ENCODE measurements at places on chromosomes 1 and 21.

GRCh38 chr21:17371450-17371849 is 141.4 kb upstream of the CXADR start:
- no peak for DNase-seq

- no peak for DNase-seq
These were observed 4.8 kb upstream of the SELENBP1 start for GRCh38 chr1:151377150-151377884.

- no peak for DNase-seq
These were observed 15.7 kb downstream of the PATJ start for GRCh38 chr1:61757950-61758349.

DNA sequence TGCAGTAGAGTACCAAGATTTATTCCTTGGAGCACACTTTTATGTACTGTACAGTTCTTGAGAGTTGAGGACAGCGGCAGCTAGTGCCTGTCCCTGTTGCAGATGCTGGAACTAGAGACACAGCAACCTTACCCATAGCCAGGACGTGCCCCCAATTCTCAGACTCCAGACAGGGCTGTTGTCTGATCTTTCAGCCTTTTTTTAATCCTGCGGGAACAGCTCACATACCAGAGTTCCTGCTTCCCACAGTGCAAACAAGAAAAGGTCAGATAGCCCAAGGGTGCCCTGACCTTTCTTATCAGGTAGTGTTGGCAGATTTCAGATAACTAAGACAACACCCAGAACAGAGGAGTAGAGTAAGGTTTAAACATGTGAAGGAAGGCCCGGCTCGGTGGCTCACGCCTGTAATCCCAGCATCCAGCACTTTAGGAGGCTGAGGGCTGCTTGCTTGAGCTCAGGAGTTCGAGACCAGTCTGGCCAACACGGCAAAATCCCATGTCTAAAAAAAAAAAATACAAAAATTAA is 78.5 kb downstream of the DOP1B start:
- DNase-seq, result no peak

DNA sequence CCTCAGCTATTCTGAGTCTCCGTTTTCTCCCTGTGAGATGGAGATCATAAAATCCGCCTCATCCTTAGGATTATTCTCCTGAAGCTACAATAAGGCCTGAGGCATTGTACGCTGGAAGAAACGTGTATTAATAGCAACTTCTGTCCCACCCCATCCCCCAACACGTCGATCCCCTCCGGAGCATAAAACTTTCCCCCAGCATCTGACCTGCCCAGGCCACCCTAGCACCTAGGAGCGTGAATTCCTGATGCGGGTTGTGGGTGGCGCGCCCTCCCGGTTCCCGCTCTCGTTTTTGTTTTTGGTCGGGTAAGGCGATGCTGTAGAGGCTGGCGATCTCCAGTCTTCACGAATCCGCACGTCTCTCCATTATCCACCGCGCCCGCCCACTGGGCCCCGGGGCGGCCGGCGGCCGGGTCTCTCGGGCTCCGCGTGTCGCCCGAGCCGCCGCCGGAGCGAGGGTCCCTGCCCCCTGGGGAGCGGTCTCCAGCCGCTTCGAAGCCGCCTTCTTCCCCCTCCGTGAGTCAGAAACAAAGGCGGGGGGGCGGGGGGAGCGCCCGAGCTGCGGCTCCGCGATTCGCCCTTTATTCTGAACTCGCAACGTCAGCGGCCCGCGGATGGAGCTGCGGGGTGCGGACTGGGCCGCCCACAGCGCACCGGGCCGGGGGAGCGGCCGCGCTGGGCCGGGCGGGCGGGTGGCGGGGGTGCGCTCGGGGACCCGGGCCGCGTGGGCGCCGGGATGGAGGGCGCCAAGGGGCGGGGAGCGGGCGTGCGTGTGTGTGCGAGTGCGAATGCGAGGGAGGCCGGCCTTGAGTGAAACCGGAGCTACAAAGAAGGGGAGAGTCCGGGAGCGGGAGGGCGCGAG is at the start of gene PLEKHO1:
Gene PLEKHO1 (plus strand): TSS at position 646 of the 862 bp plus-strand sequence. CDS start 342 bp downstream, outside the sequence.
- DNase-seq, result no peak

GRCh38 chr1:54493608-54494007 is 54.4 kb upstream of the ACOT11 start:
- no peak for DNase-seq

GRCh38 chr1:40036574-40036973 is 4.0 kb upstream of the CAP1 start:
- DNase-seq, result no peak

DNA sequence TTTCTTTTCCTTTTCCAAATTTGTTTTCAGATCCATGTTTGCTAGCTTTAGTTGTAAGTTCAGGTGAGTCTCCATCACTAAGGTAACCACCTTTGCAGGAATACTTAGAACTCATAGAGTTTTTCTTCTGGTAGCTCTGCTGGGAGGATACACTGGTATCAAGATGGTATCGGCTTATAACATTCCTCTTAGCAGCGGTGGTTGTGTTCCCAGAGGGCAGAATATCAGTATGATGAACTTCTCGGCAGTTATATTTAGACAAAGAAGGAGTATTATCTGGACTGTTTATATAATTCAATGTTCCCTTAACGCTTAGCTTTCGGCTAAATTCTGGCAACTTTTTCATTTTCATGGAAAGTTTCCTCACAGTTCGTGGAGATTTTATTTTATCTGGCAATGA is 18.1 kb downstream of the SYDE2 start:
- DNase-seq, result no peak

GRCh38 chr1:30600258-30600657 is 123.1 kb downstream of the MATN1 start:
- DNase-seq, result no peak

DNA sequence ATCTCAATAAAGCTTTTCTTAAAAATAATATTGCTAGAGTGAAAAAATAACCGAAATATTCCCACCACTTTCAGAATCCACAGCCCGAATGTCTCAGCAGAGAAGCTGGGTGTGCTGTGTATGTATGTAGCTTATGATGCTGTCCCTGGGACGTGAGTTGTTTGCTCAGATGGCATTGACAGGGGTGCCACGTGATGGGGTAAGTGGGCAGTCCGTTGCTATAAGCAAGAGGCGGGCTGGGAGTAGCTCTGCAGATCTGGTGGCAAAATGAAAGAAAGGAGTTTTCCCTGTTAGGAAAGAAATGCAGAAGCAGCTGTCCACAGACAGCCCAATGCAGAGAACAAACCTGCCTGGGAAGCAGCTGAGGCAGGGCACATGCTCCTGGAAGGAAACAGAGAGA is 3.8 kb upstream of the FAM20B start:
- no peak for DNase-seq

DNA sequence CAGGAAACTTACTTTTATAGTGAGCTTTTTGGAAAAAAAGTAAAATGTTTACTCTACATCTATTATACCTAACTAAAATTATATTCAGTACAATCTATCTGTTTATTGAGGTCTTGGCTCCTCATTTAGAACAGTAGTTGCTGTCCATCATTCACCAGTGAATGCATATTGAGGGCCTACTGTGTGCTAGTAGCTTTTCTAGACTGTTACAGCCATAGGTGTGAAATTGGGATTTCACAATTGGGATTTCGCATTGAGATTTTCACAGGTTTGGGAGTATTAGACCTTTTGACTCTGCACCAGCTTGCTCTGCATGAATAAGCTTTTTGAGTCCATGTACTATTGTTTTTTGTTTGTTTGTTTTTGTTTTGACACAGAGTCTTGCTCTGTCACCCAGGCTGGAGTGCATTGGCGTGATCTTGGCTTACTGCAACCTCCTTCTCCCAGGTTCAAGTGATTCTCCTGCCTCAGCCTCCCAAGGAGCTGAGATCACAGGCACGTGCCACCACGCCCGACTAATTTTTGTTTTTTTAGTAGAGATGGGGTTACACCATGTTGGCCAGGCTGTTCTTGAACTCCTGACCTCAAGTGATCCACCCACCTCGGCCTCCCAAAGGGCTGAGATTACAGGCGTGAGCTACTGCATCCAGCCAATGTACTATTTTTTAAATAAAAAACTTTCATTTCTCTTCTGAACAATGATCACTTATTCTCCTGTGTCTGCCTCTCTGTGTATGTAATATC is 47.2 kb upstream of the ERRFI1 start:
- no peak for DNase-seq

GRCh38 chr1:119554183-119554582 is 47.2 kb downstream of the HSD3B1 start:
- DNase-seq, result no peak

GRCh38 chr1:241507189-241507863 is 12.2 kb downstream of the FH start:
- no peak for DNase-seq

DNA sequence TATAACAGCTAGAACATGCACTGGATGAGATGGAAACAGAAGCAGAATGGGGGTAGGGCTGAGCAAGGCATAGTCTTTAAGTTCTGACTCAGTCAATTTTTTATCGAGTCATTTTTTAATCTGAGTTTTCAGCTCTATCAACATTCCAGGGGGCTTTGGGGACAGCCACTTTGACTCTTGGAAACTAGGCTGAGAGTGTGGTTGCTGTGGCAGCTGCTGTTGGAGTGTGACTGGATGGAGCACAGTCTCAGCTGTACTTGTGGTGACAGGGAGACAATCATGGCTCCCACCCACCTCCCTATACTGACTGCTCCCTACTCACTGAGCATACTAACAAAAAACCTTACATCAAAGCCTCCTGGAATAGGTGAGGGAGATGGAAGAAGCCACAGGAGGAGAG is 25.0 kb downstream of the GJA5 start:
- DNase-seq, result no peak

DNA sequence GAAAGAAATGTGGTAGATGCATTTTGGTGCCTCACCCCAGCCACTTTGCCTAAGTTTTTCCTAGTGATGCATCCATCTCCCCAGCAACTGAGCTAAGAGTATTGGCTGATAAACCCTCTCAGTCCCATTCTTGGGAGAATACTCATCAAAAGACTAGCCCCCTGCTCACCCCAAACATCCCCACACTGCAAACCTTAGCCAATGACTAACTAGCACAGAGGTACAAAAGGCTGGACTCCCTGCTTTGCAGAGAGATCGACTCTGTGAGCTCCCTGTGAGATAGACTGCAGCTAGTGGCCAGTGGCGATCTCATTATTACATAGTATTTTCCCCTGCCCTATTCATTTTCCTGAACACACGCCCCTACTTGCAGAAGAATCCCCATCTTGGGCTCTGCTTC is 155.3 kb downstream of the HHIPL2 start:
- DNase-seq, result no peak

DNA sequence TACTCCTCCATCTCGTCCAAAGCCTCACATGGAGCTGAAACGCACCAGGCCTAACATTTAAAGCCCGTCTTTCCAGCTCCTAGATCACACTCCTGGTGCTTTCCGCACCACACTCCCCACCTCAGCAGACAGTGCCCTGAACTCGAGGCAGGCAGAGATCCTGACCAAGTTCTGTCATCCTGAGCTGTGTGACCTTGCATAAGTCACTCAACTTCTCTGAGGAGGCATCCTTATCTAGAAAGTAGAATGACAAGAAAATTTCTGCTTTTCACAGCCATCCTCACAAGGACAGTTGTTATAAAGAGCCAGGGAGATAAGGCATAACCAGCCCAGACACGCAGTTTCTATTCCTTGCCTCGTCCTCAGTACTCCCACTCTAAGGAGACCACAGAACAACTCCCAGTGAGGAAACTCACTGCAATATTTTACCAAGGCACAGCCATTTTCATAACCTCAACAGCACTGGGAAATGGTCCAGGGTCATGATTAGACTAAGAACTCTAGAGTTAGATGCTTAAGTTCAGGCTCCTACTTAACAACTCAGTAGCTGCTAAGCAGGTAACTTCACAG is 3.1 kb downstream of the LRP8 start:
- no peak for DNase-seq

- no peak for DNase-seq
These were observed 1.2 kb downstream of the PABPC4 start for GRCh38 chr1:39575191-39576015.

- DNase-seq, result no peak
These were observed 131.6 kb upstream of the IVNS1ABP start for GRCh38 chr1:185448591-185449186.

DNA sequence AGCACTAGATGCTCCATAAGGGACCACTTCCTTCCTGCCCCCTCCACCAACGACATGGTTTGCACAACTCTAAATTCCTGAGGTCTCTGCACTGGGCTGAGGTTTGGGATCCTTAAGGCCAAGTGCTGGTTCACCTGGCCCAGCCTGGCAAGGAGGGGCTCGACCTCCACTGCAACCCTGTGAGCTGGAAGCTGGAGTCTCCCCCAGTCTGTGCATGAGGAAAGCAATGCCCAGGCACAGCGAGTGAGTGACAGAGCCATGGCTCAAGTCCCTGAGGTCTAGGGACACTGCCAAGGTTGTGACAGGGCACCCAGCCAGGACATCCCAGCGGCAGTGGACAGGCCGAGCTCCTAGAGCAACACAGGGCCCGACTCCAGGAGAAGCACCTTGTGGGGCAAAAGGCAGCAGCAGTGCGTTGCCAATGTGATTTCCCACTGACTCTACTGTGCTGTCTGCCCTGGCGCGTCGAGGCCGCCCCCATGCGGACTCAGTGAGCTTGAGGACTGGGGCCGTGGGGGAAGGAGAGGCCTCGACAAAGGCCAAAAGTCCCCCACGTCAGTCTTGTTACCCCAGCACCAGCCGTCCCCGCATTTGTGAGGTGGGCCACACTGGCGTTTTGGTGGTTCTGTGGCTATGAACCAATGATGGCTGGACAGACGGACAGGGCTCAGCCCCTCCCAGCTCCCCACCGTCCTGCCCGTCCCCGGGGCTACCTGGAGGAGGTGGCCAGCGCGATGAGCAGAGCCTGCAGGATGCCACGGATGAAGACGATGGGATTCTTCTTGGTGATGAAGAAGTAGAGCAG is 30.0 kb downstream of the PODN start:
- DNase-seq, result no peak

GRCh38 chr1:225685476-225686176 is 32.7 kb upstream of the ENAH start:
- DNase-seq, result no peak

DNA sequence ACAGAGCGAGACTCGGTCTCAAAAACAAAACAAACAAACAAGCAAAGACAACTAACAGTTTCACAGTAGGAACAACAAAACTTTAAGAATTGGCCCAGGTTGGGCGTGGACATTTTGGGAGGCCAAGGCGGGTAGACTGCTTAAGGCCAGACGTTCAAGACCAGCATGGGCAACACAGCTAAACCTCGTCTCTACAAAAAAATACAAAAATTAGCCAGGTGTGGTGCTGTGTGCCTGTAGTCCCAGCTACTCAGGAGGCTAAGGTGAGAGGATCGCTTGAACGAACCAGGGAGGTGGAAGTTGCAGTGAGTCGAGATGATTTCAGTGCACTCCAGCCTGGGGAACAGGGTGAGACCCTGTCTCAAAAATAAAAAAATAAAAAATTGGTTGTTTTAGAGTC is 13.5 kb downstream of the GTF2B start:
- no peak for DNase-seq

DNA sequence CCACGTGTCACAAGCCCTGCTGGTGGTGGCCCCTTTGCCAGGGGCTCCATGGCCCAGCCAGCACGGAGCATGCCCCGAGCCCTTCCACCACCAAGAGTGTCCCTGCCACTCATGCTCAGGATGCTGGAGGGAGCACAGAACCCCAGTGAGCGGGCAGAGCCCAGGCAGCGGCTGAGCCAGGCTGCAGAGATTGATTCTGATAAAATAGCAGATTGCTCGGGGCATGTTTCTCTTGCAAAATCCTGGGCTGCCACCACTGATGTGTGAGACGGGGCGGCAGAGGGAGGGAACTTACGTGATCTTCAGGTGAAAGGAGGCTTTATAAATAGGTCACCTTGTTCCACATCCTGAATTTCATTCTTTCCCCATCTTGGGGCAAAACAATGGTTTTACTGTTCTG is 53.2 kb downstream of the SPSB1 start:
- no peak for DNase-seq

Measured in GM12878 (cell line).